ENCODE measurements at places on chromosomes 2 and 18.

DNA sequence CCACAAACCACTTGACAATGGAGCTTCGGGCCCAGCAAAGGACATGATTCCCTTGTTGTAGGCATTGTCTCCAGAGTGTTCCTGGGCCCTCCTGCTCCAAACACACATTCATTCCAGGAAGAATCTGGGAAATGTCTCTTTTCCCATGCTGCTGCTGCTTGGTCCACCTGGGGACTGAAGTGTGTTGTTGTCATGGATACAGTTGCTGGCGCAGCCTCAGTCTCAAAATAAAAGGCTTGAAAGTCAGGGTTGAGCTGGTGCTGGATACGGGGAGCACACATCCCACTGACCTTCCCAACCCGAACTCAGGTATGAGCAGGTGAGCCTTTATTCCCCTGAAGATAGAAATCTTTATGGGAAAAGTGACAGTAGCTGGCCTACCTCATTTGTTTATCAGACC, 30.6 kb upstream of the SPP2 start:
- DNase-seq = no peak

GRCh38 chr2:118300832-118301231, 212.6 kb downstream of the INSIG2 start:
- DNase-seq = no peak

DNA sequence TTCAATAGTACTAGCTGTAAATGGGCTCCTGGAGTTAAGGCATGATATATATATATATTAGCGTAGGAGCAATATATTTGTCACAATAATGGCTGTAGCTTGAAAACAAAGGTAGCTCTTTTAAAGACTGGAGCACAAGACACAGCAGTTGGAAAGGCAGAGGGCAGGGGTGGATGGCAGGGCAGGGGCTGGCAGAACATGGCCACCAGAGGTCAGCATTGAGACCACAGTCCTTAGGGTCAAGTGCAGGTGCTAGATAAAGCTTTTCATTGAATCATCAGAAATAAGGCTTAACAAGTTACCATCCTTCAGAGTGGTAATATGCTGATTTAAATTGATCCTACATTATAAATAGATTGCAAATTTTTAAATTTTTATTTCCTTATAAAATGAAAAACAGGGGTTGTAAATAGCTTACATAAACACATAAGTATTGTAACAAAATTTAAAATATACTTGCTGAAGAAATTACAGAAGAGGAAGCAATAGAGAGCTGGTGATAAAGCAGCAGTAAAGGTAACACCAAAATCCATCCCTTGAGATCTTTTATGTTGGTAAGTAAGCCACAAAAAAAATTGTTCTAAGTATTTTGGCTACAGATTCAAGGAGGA, 161.2 kb upstream of the PIEZO2 start:
- no peak for DNase-seq

DNA sequence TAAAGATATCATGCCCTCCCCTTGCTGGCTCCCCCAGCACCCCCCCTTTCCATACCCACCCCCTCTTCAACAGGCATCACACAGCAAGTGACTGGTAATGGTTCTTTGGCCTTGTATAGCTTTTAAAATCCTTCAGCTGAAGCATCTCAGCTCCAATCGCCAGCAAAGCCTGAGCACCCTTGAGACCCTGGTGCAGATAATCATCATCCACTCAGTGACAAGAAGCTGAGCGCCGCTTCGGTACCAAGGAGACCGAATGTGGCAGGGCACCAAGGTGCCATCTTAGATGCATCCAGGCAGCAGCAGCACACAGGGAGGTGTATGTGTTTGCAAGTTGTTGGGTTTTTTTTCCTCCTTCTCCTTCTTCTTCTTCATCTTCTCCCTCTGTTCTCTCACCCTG, 232.7 kb downstream of the BCL11A start:
- DNase-seq = no peak

- no peak for DNase-seq
These were observed 10.3 kb upstream of the CTAGE1 start for GRCh38 chr18:22427822-22428549.
